ACHN (cell line): ENCODE measurements at places on chromosomes 1 and 21.

GRCh38 chr1:180951836-180952656 lies 39.3 kb downstream of the KIAA1614 start:
- DNase-seq: no peak

- no peak for DNase-seq
Measured at GRCh38 chr1:83815330-83815729, 183.6 kb downstream of the TTLL7 start.

DNA sequence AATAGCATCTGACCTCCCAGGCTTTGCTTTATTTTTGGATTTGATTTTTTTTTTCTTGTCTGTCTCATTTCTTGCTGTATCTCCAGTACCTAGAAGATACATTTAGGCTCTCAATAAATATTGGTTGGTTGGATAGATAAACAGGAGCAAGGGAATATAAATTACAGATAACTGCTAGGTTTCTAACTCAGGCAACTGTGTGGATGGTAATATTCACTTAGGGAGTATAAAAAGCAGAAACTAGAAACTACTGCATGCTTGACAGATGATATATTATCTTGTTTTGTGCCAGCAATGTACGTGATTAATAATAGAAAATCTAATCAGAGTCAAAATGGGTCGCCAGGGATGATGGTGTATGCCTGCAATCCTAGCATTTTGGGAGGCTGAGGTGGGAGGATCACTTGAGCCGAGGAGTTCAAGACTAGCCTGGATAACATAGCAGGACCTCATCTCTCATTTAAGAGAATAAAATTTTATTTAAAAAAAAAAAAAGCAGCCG lies 31.0 kb upstream of the TARS2 start:
- no peak for DNase-seq

GRCh38 chr1:183306317-183307042 lies 111.7 kb downstream of the NMNAT2 start:
- DNase-seq: peak; percentile 17

- DNase-seq: no peak
Measured at GRCh38 chr1:195328681-195329080, 1279.6 kb downstream of the KCNT2 start.

DNA sequence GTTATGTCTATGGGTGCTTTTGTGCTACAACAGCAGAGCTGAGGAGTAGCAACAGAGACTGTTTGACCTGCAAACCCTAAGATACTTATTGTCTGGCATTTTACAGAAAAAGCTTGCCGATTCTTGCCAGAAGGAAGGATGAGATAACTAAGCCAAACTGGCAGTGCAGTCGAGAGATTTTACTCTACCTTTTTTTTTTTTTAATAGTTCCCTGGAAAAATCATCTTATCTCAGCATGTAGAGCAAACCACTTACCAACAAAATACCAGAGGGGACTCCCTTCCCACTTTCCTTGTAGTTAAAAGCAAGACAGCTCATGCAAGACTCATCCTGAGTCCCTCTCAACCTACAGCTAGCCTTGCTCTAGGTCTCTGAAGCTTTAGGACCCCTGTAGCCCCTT lies 132.9 kb downstream of the SYT2 start:
- DNase-seq: no peak

GRCh38 chr1:233843525-233844204 lies 60.8 kb upstream of the SLC35F3 start:
- DNase-seq: peak; percentile 36

DNA sequence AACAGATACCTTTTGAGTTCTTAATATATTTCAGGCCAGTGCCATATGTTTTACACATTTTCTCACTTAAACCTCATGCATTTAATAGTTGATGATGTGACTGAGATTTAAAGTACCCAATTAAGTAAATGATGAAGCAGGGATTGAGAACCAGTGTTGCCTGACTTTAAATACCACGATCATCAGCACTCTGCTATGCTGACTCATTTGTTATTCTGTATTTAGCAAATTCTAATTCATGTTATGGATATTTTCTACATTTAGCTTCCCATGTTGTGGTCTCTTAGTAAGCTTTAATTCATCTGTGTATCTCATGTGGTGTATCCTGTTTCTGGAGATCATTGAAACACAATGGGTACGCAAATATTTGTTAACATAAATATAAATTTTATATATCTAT lies 363.0 kb downstream of the PTBP2 start:
- DNase-seq: no peak

GRCh38 chr1:84541679-84542078 lies 32.6 kb downstream of the CTBS start:
- DNase-seq: peak; percentile 1

GRCh38 chr21:14522736-14523135 lies 23.4 kb downstream of the SAMSN1 start:
- no peak for DNase-seq

DNA sequence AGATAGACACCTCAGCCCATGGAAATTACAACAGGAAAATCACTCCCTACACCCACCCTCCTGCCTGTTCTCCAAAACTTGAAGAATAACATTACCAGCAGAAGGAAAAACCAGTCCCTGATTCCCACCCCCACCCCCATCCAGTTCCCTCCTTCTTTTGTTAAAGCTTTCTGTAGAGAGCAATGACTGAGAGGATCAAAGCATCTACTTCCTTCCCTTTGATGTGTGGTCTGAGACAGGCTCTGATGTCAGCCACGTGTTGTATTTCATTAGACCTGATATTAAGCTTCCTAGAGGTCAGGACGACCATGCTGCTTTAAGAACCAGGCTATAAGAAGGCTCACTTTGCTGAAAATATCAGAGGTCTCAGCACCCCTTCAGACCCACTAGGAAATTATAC lies 73.9 kb upstream of the HAO2 start:
- DNase-seq: no peak

DNA sequence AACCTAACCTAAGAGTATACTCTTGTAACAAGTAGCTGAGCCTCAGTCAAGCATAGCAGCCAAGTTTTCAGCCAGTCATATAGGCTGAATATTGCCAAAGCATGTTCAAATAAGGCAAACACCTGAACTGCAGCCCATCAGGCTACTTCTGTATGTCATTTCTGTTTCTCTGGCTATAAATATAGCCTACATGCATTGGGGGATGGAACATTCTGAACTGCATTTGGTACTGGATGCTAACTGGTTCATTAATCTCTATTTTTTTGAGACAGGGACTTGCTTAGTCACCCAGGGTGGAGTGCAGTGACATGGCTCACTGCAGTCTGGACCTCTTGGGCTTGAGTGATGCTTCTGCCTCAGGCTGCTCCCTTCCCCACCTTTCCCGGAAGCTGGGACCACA lies 37.3 kb downstream of the MAST2 start:
- DNase-seq: peak; percentile 11

DNA sequence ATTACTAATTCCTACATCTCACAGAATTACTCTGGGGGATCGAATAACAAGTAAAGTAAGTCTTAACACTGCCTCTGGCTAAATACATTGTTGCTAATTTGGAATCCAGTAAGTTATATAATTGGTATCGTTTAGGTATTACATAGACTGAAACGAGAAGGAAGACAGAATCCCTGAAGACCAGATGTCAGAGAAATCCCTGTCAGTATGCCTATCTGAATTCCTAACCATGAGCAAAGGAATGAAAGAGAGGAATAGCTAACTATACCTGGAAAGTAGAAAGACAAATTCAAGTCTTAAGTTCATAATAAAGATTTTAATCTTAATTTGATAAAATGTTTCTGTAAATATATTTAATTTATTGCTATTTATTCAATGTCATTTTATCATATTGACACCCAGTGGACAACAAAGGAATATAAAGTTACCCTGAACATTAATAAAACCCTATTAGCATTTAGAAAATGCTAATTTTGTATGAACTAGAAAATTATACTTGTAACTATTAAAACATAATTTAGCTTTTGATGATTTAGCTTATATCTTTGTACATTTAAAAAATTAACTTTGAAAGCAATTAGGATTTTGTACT lies 11.4 kb downstream of the DEPDC1 start:
- no peak for DNase-seq

DNA sequence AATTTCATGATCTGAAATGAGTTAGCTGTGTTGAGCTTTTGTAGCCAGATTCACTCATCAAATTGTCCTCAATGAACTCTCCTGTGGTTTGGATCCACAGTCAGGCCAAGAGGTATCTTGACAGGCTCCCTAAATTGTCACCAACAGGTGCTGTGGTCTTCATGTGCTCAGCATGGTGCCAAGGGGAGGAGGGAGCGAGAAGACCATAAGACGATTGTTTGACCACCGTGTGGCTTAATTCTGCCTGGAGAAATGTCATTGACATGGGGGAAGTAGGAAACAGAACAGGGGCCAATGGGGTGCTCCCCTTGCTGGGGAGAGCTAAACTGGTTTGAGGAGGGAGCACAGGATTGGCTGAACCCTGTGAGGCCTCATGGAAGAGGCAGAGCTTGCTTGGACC lies 219.3 kb downstream of the KCNJ6 start:
- no peak for DNase-seq

DNA sequence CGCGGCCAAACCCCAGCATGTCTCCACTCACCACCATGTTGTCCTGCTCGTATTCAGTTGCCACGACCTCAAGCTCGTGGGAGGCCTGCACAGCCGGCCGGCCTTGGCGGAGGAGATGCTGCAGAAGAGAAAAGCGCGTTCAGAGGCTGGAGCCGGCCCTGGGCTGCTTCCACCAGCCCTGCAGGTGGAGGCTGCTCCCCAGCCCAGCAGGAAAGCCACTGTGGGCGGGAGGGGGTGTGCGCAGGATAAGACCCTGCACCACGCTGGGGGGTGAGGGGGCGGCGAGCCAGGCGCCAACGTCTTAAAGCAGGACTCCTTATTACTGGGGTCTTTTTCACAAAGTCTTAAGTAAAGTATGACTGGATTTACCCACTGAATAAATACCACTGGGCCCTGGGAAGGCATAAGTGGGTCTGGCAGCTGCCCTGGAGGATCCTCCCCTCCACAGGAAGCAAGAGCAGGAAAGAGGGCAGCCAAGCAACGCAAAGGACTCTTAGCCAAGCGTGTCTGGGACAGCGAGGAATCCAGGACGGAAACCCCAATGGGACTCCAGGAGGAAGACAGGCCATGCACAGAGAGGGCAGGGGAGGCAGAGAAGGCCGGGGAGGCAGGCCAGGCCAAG lies 104.8 kb downstream of the NPHP4 start:
- DNase-seq: no peak

- no peak for DNase-seq
Measured at GRCh38 chr1:108824051-108824450, 32.8 kb downstream of the AKNAD1 start.

- DNase-seq: no peak
Measured at GRCh38 chr1:119593805-119594204, 54.3 kb downstream of the ZNF697 start.

GRCh38 chr21:23585419-23585818 lies 2021.9 kb downstream of the MRPL39 start:
- DNase-seq: no peak

GRCh38 chr1:75533085-75533484 lies 77.8 kb downstream of the SLC44A5 start:
- DNase-seq: no peak

- DNase-seq: no peak
Measured at GRCh38 chr21:28794371-28794851, 198.3 kb downstream of the LTN1 start.

DNA sequence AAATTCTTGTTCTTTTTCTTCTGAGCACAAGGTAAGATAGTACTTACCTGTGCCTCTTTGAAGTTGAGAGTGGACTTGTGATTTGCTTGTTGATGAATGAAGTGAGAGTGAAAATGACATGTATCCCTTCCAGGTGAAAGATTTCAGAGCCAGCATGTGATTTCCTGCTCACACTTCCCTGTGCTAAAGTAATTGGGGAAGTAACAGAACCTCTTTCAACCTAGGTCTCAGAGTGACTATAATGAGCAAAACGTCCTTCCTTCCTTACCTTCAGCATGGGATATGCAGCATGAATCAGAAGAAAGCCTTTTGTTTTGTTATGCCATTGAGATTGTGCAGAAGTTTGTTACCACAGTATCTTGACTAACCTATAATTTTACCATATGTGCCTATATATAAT lies 24.6 kb downstream of the RAVER2 start:
- DNase-seq: no peak

DNA sequence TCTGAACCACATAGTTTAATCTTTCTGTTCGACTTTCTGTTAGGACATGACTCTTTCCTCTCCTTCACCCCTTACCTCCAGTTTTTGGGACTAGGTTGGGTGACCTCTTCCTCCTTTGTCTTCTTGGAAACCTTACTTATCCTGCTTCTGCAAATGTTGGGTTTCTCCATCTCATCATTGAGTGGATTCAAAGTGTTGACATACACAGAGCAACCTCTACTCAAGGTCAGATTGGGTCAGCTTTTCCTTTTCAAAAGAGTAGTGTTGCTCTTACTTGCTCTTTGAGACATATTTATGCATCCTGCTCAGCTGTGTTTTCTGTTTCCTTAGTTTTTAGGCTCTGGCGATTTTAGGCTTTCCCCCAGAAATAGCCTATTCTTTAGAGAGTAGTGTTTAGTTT lies 3.7 kb downstream of the CAMTA1 start:
- DNase-seq: no peak

GRCh38 chr1:93631626-93632365 lies 49.8 kb downstream of the BCAR3 start:
- DNase-seq: no peak

GRCh38 chr1:117162816-117163215 lies 41.3 kb upstream of the TRIM45 start:
- DNase-seq: no peak

- no peak for DNase-seq
Measured at GRCh38 chr1:20194224-20194623, 7.9 kb upstream of the PLA2G2C start.

GRCh38 chr1:173148971-173149370 lies 58.2 kb downstream of the TNFSF4 start:
- no peak for DNase-seq

DNA sequence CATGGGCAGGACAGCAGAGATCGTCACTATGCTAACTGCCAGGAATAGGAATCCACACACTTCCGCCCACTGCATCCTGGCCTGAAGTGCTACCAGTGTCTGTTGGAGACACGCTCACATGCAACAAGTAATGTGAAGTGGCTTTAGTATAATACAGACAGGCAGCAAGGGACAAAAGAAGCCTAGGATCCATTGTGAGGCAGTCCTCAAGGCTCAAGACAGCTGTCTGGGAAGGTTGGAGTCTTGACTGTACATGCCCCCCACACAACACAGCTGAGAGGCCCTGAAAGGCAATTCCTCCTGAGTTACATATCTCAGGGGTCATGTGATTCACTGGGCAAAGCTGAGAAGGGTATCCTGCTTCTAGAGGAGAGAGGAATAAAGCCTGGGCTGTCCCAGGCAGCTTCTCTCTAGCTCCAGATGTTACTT lies 39.9 kb upstream of the CD1D start:
- no peak for DNase-seq

- no peak for DNase-seq
Measured at GRCh38 chr1:15262003-15262377, 15.0 kb downstream of the FHAD1 start.

GRCh38 chr1:244456586-244456985 lies 4.5 kb upstream of the CATSPERE start:
- no peak for DNase-seq

DNA sequence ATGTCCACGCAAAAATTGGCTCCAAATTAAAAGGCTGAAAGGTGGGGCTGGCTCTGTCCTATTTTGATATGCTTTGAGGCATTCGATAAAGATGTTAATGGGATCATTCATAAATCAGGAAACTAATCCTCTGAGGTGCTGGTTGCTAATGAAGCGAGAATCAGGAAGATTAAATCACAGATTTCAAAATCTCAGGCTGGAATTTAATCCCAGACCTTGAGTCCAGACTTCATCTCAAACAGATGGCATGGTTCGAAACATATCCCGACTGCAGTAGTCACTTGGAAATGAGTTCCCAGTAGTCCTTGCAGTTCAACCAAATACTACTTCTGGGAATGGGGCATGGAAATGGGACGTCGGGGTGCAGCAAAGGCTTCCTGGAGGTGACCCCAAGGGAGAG lies 4.5 kb upstream of the KLF17 start:
- no peak for DNase-seq
